ENCODE measurements at places on chromosomes 3 and 15.

DNA sequence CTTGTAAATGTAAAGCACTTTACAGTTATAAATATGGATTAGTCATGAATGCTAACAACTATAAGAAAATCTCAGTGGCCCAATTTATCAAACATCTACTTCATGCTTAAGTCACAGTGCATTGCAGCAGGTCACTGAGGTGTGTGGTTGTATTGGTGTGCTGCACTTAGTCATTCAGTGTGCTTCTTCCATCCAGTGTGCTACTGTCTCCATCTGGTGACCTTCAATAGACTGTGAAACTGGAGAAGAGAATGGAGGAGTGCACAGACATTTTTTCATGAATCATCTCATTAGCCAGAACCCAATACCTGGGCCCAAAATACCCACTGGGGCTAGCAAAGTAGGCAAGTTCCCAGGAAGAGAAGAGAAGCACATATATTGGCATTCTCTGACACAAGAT, 199.6 kb downstream of the SHOX2 start:
- no peak for DNase-seq

- no peak for DNase-seq
Measured at GRCh38 chr15:91522605-91523332, 330.7 kb upstream of the SLCO3A1 start.

- DNase-seq, result no peak
Measured at GRCh38 chr3:126329927-126330725, 27.1 kb downstream of the KLF15 start.

DNA sequence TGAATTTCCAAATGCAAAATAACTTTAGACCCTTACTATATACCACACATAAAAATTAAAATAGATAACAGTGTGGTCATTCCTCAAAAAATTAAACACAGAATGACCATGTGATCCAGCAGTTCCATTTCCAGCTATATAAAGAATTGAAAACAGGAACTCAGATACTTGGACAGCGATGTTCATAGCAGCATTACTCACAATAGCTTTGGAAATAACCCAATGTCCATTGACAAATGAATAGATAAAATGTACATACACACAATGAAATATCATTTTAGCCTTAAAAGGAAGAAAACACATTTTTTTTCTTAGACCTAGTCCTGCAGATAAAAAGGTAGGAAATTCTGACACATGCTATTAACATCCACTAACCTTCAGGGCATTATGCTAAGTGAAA, 26.7 kb downstream of the RAD51 start:
- DNase-seq, result no peak

DNA sequence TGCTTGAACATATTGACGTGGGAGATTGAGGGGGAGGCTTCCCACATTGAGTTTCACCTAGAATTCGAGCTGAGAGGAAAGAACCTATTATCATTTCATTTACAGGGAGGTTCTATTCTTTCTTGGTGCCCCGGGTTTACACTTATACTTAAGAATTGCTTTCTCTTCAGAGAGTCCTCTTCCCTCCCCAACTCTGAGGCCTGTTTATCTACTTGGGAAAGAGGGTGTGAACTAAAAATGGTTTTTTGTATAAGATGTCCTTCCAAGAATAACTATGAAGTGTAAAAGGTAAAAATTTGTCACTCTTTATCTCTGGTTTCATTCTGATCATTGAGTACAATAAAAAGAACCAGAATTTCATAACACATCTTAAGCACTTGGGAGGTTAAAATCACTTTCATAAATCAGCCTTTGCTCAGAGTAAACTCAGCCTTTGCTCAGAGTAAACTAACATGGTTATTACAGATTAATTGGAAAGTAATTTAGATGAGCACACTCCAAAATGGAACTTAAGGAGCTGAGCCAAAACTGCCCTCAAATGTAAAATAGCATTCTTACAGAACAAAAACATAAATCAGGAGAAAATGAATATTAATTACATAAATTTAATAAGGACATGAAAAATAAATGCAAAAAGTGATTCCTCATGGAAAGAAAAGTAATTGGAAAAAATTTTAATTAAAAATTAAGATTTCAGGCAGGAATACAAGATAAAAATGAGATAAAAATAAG, 75.2 kb downstream of the GADL1 start:
- DNase-seq, result no peak

GRCh38 chr3:87201727-87202126, 25.4 kb upstream of the CHMP2B start:
- DNase-seq, result no peak

- no peak for DNase-seq
Measured at GRCh38 chr3:10249833-10250232, 1.6 kb downstream of the TATDN2 start.

GRCh38 chr3:4808637-4809036, 170.6 kb upstream of the BHLHE40 start:
- DNase-seq, result no peak

DNA sequence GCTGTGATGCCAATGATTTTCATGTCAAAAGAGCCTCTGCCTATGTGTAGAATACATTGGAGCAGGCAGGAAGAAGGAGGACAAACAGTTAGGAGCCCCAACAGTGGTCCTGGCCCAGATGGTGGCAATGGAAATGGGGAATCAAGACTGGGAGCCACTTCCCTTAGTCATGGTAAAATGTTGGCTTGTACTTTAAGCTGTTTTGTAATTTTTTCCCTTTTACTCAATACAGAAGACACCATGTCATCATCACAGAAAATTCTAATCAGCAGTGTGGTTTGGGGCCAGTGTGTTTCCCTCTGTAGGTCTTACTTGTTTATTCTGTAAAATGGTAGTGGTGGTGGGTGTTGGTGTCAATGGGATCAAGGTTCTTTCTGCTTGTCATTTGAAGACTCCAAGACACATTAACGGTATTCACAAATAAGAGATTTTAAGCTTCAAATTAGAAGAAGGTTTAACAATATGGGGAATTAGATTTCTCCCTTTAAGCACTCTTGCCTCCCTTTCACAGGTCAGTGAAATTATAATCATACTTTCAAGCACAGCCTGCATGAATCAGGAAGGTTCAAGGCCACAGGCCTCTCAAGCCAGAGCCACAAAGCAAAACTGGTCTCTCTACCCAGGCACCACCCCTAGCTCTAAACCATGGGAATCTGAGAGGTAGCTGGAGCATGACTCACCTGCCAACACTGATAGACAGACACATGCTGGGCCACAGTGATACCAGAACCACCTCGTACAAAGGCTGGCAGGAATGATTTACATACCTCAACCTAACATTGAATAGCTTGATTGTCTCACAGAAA, 24.9 kb downstream of the SIAH2 start:
- no peak for DNase-seq

GRCh38 chr15:89740137-89740536, 10.9 kb downstream of the MESP1 start:
- peak; percentile 68 for DNase-seq

GRCh38 chr15:92082006-92082843, 228.7 kb downstream of the SLCO3A1 start:
- DNase-seq, result no peak

GRCh38 chr3:121956363-121956762, 62.2 kb downstream of the SLC15A2 start:
- DNase-seq, result no peak

GRCh38 chr15:40593165-40593564, 884 bp upstream of the KNL1 start:
- DNase-seq, result no peak

- no peak for DNase-seq
Measured at GRCh38 chr15:82132742-82133141, 86.9 kb upstream of the MEX3B start.

DNA sequence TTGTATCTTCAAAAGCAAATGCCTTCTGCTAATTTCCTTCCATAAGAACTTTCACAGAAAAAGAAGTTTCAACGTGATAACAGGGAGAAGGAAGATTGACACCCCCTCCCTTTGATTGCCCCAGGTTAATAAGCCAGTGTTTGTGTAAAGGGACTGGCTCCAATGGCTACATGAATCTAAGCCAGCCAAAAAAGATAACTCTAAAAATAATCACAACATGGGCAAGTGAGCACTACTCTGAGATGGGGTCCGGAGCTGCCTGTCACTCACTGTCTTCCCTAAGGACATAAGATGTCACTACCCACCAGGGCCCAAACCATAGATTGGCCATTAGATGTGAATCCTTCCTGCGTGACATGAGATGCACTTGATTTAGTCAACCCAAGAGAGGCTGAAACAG, 17.6 kb upstream of the ST8SIA2 start:
- no peak for DNase-seq

GRCh38 chr15:58459045-58459444, 27.3 kb downstream of the LIPC start:
- no peak for DNase-seq

- DNase-seq, result peak; percentile 14
Measured at GRCh38 chr3:150376001-150376848, 31.9 kb upstream of the TSC22D2 start.

DNA sequence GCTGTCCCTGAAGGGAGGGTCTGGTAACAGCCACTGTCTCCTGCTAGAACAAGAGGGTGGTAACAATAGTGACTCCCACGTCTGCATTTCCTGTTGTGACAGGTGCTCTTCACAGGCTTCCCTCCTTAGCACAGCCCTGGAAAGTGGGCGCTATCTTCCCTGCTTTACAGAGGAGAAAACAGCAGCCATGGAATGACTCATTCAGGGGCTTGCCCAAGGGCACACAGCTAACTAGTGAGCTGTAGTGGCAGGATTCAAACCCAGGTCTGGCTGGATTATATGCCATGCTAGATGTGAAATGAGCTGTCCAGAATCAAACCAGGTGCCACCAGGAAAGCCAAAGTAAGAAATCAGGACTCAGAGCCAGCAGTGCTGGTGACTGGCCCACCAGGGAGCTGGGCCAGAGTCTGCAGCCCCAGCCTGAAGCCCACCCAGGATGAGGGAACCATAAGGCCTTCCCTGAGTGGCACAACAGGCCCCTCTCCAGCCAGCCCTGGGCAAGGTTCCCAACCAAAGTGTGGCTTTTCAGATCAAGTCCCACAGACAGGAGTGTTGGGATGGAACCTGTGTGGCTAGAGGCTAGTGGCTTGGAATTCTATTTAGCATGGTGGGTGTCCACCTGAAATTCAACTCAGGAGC, 102.4 kb downstream of the ETFA start:
- DNase-seq, result no peak

- DNase-seq, result no peak
Measured at GRCh38 chr15:72502220-72502809, 28.2 kb downstream of the ARIH1 start.

DNA sequence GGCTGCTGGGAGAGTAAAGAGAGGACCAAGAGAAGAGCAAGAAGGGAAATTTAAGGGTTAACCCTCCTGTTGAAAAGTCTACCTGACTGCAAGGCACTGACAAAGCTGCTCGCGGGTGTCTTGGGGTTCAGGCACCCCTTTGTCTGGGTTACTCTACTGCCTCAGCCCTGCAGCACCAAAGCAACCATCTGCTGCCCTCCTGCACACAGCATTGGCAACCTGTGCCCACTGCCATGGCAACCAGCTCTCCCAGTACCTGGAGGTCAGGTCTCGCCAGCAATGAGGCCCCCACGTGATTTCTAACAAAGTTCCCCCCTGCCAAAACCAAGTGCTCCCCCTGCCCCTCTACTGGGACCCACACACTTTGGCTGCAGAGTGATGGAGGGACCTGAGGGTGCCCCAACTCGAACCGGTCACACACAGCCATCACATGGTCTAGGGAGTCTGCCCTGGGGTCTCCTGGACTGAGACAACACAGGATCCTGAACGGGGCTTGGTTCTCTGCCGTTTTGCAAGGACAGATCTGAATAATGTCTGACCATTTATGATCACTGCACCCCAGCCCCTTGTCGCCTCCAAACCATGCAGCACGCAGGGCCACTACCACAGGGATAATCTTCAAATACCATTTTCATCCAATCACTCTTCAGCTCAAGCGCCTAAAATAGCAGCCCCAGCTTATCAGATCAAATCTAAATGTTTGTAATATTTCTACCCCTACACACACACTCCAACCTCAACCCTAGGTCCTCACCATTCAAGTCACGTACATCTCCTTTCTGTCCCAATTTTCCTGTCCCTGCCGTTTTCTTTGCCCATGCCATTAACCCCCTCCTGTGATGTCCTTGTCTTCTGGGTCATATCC, 50.7 kb downstream of the ADCY5 start:
- no peak for DNase-seq

GRCh38 chr3:111652492-111653180, 57.5 kb upstream of the ZBED2 start:
- no peak for DNase-seq

GRCh38 chr3:31253782-31254181, 278.9 kb upstream of the STT3B start:
- DNase-seq, result no peak

- no peak for DNase-seq
Measured at GRCh38 chr3:38545983-38546382, 49.8 kb downstream of the EXOG start.

GRCh38 chr15:82993144-82993543, 7.1 kb downstream of the RAMAC start:
- no peak for DNase-seq

GRCh38 chr3:124041553-124041952, 49.6 kb upstream of the ROPN1 start:
- no peak for DNase-seq
